ENCODE measurements at places on chromosomes 16 and 17.
A peak's percentile ranks its signal among the peaks of the same experiment; 100 is the strongest.

GRCh38 chr16:66271074-66272060, 95.1 kb upstream of the CDH5 start:
- no peak for DNase-seq

DNA sequence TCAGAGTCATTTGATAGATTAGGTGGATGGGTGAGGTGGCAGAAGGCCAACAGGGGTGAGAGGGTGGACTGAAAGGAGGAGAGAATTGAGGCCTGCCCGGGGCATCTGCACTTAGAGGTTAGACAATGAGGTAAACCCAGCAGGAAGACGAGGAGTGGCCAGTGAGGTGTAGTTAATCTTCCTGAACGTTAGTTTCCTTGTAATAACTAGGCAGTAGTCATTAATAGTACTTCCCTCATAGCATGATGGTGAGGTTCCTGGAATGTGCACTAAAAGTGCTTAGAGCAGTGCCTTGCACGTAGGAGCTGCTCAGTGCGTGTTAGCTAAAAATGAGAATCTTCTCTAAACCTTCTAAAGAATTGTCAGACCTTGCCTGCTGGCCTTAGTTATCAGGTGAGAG, 13.5 kb upstream of the KSR1 start:
- DNase-seq = no peak

- peak; percentile 97 for DNase-seq
Observed at GRCh38 chr17:15273141-15273793, 8.1 kb upstream of the PMP22 start.

DNA sequence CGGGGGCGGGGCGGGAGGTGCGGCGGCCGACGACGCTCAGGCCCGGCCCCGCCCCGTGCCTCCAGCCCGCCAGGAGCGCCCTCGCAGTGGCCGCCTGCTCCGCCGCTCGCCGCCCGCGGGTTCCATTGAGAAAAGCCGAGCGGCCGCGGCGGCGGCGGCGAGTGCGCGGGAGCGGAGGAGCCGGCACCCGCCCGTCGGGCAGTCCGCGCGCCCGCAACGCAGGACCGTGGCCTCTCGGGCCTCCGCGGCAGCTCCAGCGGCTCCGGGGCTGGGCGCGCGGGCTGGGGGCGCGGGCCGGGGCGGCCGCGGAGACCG, at the start of gene ZFPM1:
Gene ZFPM1 (plus strand): TSS at position 64 of the 315 bp plus-strand sequence. CDS start 359 bp downstream, outside the sequence.
- no peak for DNase-seq

DNA sequence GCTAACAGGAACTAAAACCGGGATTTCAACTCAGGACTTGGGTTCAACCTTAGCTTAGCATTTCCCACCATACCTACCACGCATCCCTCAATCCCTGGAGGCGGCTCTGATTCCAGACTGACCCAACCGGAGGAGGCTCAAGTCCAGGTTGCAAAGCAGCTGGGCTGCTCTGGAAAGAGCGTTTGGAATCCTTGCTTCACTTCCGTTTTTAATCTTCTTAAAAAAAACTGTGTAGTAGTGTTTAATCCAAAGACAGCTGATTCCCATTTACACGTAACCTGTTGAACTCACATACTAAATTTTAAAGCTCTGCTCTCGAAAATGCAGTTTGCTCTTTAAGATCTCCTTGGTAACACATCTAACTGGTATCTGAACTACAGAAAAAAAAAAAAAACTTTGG, 50.0 kb downstream of the NXN start:
- peak; percentile 28 for DNase-seq

DNA sequence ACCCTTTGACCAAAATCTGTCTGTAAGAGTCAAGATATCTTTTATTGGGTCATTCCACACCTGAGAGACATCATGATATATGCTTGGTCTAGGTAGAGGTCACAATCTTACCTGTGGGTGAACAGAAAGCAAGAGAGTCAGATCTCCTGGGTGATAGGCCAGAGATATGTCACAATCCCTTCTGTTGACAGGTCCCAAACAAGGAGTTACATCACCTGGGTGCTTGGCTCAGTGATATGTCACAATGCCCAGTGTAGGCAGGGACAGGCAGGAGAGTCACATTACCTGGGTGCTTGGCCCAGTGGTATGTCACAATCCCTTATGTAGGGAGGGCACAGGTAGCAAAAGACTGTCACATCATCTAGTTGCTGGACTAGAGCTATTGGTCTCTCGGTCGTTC, 1991.2 kb downstream of the TP53TG3F start:
- DNase-seq = no peak

DNA sequence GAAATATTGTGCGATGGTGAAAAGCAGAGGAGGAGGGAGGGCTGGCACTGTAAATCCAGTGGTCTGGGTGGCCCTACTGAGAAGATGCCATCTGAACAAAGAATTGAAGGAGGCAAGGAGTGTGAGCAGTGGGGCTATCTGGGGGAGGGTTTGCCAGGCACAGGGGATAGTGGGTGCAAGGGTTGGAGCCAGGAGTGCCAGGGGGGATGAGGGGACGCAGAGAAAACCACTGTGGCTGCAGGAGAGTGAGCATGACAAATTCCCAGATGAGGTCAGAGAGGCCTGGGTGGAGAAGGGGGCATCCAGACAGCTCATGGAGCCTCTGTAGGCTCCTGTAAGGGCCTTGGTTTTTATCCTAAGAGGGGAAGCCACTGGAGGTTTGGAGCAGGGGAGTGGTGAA, 4.8 kb downstream of the XYLT2 start:
- DNase-seq = no peak

- peak; percentile 95 for DNase-seq
Observed at GRCh38 chr17:32496395-32497073, 9.7 kb downstream of the CDK5R1 start.

GRCh38 chr16:49602201-49602975, 228.8 kb downstream of the C16orf78 start:
- DNase-seq = no peak

- DNase-seq = peak; percentile 75
Observed at GRCh38 chr17:47663912-47664623, 14.3 kb downstream of the KPNB1 start.

DNA sequence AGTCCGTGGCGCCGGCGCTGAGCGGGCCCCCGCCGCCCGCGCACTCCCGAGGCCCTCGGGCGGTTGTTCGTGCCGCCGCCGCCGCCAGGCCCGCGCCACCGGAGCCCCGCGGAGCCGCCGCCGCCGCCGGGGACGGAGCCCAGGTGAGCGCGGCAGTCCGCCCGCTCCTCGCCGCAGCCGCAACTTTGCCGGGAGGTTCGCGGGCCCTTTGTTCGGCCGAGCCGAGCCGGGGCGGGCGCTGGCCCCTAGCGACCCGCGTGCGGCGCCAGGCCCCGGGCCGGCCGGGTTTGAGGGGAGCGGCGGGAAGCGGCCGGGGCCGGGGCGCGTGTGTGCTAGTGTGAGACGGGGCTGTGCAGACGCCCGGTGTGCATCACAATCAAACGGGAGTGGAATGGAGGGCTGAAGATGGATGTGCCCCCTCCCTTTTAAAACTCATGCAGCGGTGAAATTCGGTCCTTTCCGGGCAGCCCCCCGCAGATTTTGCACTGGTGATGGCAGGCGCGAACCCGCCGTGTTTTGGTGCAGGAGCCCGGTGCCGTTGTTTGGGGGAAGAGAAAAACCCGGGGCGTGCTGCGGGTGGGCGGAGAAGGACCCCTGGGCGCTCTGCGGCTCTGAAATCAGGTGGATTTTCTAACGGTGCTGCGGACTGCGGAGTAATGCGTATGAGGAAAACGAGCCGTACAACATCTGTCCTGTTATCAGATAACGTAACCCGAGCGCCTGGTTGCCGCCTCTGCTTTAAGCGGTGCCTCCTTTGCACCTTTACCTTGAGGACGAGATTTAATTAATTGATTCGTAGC, 823 bp downstream of the TNRC6C start:
- DNase-seq = peak; percentile 11

- DNase-seq = no peak
Observed at GRCh38 chr17:73838815-73839214, 194.6 kb upstream of the SDK2 start.

DNA sequence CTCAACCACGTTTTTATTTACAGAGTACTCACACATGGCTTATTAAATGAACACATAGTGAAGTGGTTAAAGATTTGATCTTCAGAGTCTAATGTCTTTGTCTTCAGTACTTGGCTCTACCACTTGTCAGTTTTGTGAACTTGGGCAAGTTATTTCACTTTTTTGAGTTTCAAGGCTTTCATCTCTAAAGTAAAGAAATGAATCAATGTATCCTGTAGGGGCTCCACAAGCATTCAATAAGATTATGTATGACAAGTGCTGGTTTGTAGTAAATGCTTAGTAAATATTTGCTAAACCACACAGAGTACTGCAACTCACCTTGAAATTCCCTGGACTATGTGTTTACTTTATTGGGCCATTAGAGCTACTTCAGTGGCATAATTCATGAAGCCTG, 446.0 kb upstream of the GOT2 start:
- no peak for DNase-seq

- DNase-seq = no peak
Observed at GRCh38 chr16:83925957-83926725, 26.9 kb upstream of the OSGIN1 start.

DNA sequence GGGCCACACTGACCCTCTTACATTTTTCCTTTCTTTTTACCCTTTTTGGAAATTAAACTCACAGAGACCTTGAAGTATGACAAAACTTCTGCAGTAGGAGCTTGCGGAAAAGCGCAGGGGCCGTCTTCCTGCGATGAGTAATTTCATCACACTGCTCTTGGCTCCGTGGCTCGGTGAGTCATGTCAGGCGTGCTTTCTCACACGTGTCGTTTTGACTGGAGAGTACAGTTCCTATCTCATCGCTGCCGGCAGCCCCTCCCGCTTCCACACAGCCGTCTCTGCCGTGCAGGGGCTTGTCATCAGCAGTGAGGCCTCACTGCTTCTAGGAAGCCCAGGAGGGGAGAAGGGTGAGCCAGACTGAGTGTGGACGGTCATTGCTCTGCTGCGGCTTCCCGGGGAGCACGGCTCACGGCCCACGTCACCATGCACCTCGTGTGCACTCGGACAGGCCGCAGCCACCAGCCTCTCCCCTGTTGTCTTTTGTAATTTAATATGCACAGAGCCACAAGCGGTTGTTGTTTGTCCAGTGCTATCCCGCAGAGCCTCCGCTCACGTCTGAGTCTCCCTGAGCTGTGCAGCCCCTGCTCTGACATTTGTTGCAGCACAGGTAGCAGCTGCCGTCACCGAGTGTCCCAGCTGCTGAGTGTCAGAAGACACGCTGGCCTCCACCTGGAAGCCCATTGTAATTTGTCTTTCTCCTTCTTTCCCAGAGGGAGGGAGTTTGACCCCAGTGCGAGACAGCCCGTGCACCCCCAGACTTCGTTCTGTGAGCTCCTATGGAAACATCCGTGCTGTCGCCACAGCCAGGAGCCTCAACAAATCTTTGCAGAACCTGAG, 99.4 kb upstream of the CHMP6 start:
- peak; percentile 99 for DNase-seq

DNA sequence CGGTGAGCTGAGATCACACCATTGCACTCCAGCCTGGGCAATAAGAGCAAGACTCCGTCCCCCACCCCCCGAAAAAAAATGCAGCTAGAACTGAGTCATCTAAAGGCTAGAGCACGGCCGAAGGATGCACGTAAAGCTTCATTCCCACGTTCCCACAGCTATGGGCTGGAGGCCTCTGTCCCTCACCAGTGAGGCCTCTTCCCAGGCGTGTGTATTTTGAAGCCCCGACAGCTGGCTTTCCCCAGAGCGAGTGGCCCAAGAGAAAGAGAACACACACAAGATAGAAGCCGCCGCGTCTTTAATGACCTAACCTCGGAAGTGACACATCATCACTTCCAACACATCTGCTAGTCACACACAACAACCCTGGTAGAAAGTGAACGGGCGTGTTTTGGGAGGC, 6.6 kb upstream of the KCTD5 start:
- DNase-seq = no peak

DNA sequence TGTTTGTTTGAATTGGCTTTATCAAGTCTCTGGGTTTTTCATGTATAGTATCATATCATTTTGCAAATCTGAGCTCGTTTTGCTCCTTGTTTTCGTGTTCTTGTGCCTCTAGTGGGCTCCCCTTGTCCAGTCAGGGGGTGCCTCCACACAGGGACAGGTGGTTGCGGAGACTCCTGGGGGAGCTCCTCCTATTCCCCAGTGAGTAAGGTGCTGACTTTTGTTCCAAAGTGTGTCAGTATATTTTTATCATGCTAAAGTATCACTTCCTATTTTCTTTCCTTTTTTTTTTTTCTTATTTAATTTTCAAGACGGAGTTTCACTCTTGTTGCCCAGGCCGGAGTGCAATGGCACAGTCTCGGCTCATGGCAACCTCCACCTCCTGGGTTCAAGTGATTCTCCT, 30.3 kb upstream of the IL17C start:
- no peak for DNase-seq

- no peak for DNase-seq
Observed at GRCh38 chr17:67375716-67376115, 1.4 kb upstream of the PITPNC1 start.

- no peak for DNase-seq
Observed at GRCh38 chr17:81173052-81173761, 7.2 kb upstream of the AATK start.

- DNase-seq = no peak
Observed at GRCh38 chr17:43528988-43529814, 16.9 kb downstream of the ETV4 start.

GRCh38 chr17:69744512-69745070, 330.1 kb downstream of the MAP2K6 start:
- no peak for DNase-seq

- no peak for DNase-seq
Observed at GRCh38 chr16:48246066-48246465, 1.3 kb downstream of the ABCC11 start.

- no peak for DNase-seq
Observed at GRCh38 chr17:73773702-73774101, 129.5 kb upstream of the SDK2 start.

DNA sequence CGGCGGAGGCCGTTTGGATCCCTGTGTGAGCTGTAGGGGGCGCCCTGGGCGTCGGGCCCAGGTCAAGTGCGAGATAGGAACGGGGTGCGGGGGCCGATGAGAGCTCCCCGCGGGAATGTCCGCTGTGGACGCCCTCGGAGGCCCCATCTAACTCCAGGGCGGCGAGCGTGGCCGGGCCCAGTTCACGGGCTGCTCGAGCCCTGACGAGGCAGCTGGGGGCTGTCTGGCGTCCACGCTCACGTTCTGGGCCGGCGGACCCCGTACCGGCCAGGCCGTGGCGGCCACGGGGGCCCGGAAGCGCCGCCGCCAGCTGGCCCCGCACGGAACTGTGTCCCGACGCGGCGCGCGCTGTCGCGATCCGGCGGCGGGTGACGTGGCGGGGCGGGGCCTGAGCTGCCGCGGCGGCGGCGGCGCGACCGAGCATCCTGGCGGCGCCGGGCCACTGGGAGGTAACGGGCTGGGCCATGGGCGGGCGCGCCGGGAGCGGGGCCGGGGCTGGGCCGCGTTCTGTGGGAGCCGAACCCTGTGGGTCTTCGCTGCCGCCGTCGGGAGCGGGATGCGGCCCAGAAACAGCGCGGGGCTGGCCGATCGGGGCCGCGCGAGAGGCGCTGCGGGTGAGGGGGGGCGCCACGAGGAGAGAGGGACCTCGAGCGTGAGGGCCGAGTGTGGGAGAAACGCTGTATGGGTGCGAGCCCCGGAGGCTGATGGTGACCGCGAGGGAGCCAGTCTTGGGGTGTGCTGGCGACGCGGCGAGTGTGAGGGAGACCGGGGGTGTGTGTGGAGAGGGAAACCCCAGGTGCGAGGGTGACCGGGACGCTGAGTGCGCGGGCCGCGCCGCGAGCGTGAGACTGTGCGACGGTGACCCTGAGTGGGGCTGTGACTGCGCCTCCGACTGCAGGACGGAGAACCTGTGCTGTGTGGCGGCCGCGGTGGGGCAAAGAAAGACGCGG, at the start of gene SLC7A6:
Gene SLC7A6 (plus strand): TSS at position 399 of the 950 bp plus-strand sequence. CDS start 10,201 bp downstream, outside the sequence.
- peak; percentile 78 for DNase-seq

- DNase-seq = peak; percentile 94
Observed at GRCh38 chr17:2041561-2042389, at the start of gene OVCA2. TSS of gene OVCA2 (plus strand) at chr17:2042022. CDS start at chr17:2042048, 26 bp downstream.

GRCh38 chr17:13346996-13347762, 254.6 kb downstream of the HS3ST3A1 start:
- DNase-seq = peak; percentile 81

GRCh38 chr16:57734308-57734924, 1.2 kb upstream of the KATNB1 start:
- no peak for DNase-seq

All from cardiac fibroblast (primary cell).